ENCODE measurements at places on chromosomes 16 and 17. TPM values are rescaled to one million over a fixed set of nuclear protein-coding genes. Genes with fewer than 3 reads are reported as not detected.

DNA sequence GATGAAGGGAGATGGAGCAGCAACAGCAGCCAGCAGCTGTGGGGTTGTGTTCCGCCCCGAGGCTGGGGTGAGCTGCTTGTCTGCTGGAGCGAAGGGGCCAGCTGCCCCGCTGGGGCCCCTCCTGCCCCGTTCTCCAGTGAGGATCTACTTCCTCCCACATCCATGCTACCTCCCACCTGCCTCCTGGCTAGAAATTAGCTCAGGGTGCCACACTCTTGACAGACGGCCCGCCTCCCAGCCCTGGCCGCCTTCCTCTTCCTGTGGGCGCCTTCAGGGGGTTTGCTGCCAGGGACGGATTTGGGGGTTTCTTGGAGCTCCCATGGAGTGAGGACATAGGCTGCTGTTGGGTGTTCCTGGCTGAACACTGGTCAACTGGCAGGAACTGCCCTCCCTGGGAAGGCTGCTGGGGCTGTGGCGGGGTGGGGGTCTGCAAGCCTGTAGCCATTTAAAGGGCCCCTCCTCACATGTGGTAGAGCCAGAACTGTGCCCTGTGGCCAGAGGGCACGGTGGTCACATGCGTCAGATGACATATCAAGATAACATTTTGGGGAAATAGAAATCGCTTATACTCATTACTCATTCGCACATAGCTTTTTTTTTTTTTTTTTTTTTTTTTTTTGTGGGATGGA is 13.1 kb downstream of the TBC1D24 start:
- no peak for DNase-seq

DNA sequence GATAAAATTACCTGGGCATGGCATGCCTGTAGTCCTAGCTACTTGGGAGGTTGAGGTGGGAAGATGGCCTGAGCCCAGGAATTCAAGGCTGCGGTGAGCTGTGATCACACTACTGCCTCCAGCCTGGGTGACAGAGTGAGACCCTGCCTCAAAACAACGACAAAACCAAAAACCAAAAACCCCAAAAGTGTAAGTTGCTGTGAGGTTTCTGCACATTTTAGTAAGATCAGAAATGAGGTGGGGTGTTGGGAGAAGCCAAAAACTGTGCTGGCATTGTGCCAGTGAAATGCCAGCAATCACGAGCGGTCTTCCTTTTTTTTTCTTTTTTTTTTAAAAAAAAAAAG is 114.6 kb downstream of the PITPNC1 start:
- no peak for DNase-seq

GRCh38 chr17:5667871-5668270 is 83.6 kb upstream of the NLRP1 start:
- no peak for DNase-seq

DNA sequence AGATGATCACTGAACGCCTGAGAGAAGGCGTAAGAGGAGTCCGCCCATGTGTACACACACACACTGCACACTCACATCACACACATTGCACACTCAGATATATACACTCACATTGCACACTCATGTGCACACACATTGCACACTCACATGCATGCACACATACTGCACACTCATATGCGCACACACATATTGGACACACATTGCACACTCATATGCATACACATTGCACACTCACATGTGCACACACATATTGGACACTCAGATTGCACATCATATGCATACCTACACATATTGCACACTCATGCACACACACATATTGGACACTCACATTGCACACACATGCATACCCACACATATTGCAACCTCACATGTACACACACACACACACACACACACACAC is 163.2 kb downstream of the WSCD1 start:
- no peak for DNase-seq

- no peak for DNase-seq
These were observed 33.4 kb downstream of the DCUN1D3 start for GRCh38 chr16:20866801-20867200.

DNA sequence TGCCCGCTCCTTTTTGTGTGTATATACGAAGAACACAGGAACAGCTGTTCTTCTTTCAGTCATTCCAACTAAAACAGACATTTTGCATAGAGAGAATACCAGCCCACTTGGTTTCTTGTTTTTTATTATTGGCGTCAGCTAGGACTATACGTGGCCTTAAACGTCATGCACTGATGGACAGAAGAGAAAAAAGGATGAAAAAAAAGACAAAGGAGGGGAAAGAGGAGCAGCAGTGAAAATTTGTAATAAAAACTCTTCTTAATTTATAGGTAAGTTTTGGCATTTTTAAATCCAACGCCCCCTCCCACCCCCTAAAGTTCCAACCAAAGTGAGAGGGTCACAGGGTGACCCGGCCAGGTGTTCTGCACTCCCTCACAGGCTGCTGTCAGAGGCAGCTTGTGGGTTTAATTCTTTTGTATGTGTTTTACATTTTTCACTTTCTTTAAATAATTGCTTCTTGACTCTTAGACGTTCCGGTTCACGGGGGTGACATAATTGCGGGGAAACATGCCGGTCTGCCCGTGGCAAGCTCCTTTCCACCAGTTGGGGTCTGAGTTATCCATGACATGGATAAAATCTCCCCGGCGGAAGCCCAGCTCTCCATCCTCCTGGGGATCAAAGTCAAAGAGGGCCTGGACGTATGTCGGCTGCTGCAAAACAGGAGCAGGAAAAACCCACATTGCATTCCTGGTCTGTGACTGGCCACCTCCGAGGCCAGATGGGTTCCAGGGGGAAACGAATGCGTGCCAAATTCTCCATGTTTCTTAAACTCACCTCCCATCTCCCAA is 30.9 kb upstream of the SLC25A19 start:
- DNase-seq, result no peak

GRCh38 chr17:10120749-10121148 is 77.7 kb downstream of the GAS7 start:
- no peak for DNase-seq

DNA sequence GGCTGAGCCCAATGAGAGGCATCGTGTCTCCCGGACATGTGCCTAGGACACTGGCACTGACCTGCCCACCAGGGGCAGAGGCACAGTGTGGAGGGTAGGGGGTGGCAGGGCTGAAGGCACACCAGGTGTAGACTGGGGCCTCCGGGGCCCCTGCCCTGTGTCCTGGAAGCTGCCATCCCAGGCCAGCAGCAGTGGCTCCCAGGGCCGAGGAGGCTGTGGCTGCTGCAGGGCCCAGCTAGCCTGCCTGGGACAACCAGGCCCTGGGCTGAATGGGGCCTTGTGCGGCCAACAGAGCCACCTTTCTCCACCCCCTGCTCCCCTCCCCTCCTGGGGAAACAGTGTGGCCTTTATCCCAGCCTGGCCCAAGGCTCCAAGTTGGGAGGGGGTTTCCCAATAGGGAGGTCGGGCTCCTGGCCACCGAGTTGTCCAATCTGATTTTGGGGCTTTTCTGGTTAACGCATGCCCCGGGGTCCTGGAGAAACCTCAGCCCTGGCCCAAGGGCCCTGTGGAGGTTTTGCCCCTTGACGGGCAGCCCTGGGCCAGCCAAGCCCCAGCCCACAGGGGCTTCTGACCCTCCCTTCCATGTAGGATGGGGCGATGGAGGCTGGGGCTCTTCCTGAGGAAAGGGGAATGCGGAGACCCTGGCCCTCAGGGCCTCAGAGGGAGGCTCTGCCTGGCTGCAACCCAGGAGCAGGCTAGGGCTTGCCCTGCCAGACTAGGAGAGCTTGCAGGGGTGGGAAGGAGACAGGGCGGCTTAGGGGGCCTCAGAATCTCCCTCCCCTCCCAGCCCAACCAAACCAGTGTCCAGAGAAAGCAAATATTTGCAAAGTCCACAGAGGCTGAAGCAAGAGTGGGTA is 4.2 kb downstream of the MTSS2 start:
- no peak for DNase-seq

- no peak for DNase-seq
These were observed 5.3 kb downstream of the FAM234A start for GRCh38 chr16:239948-240277.

- no peak for DNase-seq
These were observed 361.0 kb downstream of the WWOX start for GRCh38 chr16:78460428-78460827.

DNA sequence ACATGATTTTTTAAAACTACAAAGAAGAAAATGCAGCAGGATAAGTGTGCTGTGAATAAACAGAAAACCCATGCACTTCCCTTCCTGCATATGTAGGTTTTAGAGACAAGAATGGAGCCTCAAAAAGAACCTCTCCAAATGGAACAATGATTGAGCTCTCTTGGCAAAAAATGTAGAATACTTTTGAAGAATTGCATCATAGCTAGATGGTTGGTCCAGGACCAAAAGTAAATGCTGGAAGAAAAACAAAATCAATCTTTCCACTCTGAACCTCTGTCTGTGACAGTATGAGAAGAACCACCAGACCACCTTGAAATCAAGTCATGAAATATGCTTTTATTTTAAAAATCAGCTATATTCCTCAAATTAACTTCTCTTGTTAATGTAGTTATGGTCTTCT is 17.5 kb downstream of the HELZ start:
- DNase-seq, result no peak

GRCh38 chr16:80081846-80082245 is 458.9 kb upstream of the DYNLRB2 start:
- DNase-seq, result no peak

- DNase-seq, result no peak
These were observed 60.7 kb upstream of the ADCY9 start for GRCh38 chr16:4176906-4177417.

DNA sequence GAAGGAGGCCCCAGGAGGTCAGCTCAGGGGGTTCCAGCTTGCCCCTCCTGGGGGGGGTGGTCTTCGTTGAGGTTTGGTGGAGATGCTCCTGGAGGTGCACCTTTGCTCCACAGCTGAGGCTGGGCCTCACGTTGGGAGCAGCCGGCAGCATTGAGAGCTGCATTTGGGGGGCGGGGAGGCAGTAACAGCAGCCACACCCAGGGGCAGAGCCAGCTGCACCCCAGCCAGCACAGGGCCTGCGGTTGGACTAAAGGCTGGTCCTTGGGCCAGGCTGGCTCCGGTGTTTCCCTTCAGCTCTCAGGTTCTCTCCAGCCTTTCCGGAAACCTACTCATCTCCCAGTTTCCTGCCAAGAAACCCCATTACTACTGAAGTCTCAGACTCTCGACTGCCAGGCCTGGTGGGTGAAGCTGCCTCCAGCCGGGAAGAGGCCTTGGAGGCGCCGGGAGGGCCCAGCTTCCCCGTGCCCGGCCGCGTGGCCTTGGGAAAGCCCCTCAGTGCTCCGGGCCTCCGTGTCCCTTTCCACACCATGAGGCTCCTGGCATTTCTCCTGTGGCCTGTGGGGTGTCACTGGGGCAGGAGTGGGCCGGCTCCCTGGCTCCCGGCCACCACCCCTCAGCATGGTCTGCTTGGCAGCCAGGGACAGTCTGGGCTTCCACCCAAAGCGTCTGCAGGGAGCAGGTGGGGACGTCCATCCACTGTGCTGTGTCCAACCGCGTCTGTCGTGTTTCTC is 14.0 kb upstream of the BAIAP2 start:
- no peak for DNase-seq

GRCh38 chr16:15775663-15776304 is 81.0 kb downstream of the MYH11 start:
- no peak for DNase-seq

DNA sequence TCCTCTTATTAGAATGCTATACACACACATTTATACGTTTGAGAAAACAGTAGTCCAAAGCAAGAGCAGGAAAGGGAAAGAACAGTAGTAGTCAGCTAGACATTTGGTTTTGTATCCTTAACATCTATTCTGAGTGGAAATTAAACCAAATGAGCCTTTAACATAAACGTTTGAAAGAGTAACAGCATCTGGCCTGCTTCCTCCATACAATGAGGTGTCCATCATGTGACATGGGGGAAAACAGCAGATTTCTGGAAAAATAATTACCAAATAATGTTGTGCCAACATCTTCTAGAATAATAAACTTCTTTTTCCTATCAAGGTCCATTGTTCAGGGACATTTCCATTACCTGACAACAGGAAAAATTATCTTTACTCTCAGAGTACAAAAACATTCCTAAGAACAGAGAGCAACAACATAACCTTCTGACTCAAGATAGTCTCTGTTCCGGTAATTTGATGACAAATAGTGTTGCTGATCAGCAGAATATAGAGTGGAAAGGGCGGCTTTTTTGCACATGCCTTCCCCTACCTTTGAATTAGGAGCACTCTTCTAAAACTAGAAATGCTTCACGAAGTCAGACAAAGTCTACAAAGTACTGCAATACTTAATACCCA is 20.2 kb downstream of the CYTH1 start:
- no peak for DNase-seq

- no peak for DNase-seq
These were observed 871 bp downstream of the ABCA8 start for GRCh38 chr17:68954146-68954896.

The C16orf89 gene
- not detected for total RNA-seq

The PKMYT1 gene
- 120 TPM for total RNA-seq

The DNASE1L2 gene
- total RNA-seq, result 0.52 TPM

The SLC52A1 gene
- 1.3 TPM for total RNA-seq

The GOSR1 gene
- 23.9 TPM for total RNA-seq

The SLC13A2 gene
- total RNA-seq, result not detected
